D721Med (cell line): ENCODE measurements at places on chromosomes 6 and 20.

DNA sequence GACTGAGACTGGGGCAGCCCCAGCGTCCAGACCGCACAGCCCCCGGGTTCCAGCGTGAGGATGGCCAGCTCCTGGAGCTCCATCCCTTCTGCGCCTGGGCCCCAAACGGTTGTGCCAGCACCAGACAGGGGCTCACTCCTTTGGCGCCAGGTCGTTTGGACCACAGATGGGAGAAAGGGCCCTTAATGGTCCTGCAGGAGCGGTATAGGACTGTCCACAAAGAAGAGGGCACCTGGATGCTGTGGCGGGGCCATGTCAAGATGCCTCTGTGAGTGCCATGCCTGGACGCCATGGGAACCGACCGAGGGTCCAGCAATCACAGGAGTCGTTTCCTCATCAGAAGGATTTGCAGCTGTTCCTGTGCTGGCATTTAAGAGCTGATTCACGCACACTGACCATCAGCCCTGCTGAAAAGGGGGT is 82.7 kb downstream of the DLL1 start:
- DNase-seq = no peak

GRCh38 chr6:138038142-138038870 is 68.9 kb downstream of the PERP start:
- no peak for DNase-seq

DNA sequence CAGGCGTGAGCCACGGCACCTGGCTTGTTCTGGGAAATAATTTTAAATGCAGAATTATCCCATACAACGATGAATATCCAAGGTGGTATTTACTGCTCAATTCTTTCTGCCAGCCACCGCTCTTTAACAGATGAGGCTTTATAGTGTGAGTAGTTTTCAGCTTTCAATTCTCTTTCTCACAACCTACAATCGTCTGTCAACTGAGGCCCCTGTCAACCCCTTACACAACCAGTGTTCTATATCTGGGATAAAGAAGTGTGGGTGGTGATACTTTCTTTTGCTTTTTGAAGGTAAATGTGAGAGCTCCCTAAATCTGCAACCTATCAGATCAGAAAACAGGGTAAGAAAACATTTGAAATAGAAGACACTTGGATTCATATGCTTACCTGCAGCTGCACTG is 22.5 kb downstream of the STAU1 start:
- DNase-seq = no peak

DNA sequence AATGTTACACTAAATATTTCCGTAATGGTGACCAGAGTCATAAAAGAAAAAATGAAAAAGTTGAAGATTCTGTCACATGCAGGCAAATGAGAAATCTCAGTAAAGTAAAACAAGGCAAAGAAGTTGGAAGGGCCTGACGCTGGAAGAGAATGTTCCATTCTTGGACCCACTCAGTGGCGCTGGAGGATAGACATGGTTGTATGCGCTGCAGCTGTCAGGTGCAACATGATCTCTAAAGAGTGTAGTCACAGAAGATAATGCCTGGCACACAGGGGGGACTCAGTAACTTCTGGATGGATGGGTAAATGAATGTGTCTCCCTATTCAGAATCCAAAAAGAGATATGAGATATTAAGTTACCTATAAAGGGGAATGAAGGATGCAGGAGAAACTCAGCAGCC is 116.3 kb downstream of the FAXC start:
- no peak for DNase-seq

DNA sequence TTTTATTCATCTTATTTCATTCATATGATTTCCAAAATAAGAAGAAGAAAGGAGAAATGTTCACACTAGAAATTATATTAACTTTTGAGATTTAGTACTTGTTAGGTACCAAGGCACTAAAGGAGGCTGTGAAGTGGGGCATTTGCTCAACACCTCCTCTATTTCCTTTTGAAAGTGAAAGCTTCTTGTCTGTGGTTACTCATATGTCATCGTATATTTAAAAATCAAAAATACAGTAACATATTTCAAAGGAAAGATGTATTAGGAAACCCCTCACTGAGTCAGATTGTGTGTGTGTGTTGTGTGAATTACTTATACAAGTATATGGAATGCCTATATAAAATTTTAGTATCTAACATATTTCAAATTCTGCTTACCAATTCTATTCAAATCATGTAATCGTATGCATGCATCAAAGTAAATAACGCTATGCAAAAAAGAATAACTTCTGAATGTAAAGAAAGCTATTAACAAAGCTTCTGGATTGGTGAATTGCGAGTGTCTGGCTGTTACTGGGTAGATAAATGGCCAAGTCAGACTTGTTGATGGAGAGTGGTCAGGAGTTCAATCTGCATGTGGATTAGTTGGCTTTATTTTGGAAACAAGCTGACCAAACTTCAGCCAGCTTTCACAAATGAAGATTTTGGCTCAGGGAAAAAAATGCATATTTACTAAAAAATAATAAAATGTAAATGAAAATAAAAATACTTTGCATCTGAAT is 70.9 kb downstream of the PACRG start:
- DNase-seq = no peak

- DNase-seq = no peak
Observed at GRCh38 chr6:139920027-139920775, 545.8 kb upstream of the CITED2 start.

DNA sequence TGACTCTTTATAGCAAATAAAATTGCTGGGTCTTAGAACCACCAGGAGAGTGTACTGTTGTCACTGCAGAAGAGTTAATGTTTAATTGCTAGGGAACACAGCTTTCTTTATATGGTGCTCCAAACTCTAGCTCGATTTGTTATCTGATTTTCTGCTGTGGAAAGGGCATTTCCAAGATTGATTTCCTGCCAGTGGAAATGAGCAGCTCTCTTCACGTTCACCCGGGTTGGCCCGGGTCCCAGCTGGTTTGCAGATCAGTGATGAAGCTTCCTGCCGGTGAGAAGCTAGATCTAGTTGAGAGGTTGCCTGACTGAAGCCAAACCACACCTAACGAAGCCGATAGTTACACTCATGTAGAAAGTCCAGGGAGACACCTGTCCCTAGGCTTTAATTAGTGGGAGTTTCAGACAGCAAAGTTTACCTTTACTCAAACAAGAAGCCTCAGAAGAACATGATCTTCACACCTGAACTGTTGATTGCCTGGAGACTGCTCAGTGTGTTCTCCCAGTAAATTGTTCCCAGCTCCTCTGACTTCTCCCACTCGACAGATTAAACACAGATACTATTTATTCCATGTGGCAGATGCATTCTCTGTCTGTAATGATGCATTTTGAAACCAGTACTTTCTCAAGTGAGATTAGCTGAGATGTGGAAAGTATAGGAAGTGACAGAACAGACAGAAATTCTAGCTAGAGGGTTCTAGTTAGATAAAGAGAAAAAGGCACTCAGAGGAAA is 27.8 kb downstream of the PAQR8 start:
- DNase-seq = no peak

DNA sequence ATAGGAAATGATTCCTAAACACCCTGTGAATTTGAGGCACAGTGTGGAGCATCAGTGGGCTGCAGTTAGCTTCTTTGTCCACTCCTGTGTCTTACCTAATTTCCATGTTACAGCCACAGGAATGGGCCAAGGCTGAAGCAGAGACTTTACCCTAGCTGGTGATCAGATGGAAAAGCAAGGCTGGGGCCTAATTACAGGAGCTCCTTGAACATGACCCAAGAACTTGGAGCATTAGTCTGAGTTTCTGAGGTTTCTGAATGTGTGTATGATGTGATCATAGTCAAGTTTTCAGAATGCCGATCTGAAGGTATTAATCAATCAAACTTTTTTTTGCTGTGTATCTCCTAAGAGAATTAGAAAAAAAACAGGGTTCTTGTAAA is 18.0 kb downstream of the HECA start:
- DNase-seq = no peak

GRCh38 chr6:166957087-166957804 is 896 bp upstream of the RNASET2 start:
- no peak for DNase-seq

GRCh38 chr20:59405226-59406200 is 105.1 kb downstream of the EDN3 start:
- DNase-seq = no peak

DNA sequence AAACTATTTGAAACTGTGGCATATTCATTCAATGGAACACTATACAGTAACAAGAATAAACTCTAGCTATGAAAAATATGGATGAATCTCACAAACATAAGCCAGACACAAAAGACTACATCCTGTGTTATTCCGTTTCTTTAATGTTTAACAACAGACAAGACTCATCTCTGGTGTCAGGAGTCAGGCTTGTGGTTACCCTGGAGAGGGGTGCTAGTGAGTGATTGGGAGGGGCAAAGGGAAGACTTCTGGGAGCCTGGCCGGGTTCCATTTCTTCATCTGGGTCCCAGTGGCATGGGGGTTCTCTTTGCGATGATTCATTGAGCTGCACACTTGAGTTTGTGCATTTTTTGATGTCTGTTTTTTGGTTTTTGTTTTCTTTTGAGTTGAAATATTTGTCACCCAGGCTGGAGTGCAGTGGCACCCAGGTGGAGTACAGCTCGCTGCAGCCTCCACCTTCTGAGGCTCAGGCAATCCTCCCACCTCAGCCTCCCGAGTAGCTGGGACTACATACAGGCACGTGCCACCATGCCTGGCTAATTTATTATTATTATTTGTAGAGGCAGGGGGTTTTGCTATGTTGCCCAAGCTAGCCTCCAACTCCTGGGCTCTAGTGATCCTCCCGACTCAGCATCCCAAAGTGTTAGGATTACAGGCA is 21.2 kb upstream of the TTPAL start:
- no peak for DNase-seq

- no peak for DNase-seq
Observed at GRCh38 chr6:29813809-29814208, 13.8 kb upstream of the HLA-G start.

DNA sequence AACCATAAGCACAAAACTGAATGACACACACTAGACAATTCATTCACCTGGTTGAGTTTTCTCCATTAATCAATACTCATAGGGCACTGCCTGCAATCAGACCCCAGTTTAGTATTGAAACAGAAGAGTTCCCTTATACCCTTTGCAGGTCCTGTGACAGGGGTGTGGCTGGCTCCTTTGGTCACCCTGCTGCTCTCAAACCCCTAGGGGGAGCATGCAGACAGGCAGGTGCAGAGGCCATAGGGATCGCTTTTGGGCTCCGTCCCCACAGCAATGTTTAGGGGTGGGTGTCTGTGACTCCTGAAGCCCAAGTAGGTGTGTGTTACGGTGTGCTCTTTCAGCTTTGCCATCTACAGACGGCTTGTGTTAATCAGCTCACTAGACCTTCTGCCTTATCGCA is 210.4 kb downstream of the CENPW start:
- no peak for DNase-seq

GRCh38 chr6:118618676-118619377 is 32.6 kb downstream of the CEP85L start:
- DNase-seq = no peak

- no peak for DNase-seq
Observed at GRCh38 chr6:15358579-15359327, 112.9 kb downstream of the JARID2 start.

DNA sequence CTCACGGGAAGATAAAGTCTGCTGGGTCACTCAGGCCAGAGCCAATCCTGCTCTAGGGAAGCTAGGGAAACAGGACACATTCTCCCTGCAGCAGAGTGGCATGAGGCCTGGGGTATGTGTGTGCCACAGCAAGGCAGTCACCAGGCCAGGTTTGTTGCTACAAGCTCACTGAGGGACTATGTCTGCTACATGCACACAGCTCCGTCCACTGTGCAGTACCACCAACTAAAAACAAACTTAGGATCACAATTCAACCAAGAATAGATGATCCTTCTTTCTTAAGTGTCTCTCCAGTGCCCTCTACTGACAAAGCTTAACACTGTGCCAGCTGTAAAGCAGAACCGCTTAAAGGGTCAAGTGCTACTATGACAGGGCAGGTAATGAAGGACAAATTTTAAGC is 192.5 kb downstream of the PTPRK start:
- DNase-seq = no peak

DNA sequence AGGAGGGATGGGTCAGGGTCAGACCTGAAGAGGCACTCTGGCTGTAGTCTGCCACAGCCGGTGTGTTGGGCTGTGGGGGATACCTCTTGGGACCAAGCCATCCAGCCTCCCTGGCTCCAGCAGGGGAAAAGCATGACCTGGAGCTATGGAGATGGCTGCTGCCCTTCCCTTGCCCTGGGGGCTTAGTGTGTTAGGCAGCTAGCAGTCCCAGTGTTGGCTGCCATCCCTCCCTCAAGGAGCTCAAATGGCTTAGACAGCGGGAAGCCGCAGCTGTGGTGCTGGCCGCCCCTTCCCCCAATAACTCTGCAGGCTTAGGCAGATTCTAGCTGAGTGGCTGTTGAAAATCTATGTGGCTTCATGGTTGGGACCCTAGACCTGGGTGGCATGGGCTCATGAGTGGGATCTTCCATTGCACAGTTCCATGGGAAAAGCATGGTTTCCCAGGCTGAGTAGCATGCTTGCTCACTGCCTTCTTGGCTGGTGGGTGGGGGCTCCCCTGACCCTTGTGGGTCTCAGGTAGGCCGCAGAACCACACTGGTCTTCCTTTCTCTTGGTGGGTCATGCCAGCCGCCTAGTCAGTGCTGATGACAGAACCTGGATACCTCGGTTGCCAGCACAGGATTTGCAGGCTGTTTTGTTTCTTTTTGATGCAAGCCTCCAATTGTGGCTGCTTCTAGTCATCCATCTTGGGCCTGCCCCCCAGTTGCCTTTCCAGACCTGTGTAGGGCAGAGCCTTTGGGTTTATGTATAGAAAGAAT is 69.0 kb upstream of the AHI1 start:
- DNase-seq = no peak

- DNase-seq = no peak
Observed at GRCh38 chr6:133314947-133315346, 73.8 kb downstream of the EYA4 start.

GRCh38 chr6:80488190-80488589 is 381.7 kb downstream of the BCKDHB start:
- DNase-seq = no peak

DNA sequence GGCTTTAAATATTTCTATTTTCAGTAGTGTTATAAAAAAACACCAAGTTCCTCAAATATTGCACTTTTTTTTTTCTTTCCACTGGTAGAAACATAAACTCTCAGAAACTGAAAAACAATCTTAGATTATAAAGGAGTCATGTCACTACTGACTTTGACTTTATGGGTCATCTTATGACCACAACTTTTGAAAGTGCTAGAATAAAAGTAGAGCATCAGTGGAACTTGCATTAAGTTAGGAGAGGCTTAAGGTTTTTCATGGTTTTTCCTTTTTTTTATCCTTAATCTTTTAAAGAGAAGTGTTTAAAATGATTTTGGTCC is 56.6 kb upstream of the SUPT3H start:
- DNase-seq = no peak
